Renal cortical epithelial cell (primary cell): ENCODE measurements at places on chromosomes 5 and 9.

- peak; percentile 86 for DNase-seq
Observed at GRCh38 chr5:16957304-16958196, 21.5 kb upstream of the MYO10 start.

DNA sequence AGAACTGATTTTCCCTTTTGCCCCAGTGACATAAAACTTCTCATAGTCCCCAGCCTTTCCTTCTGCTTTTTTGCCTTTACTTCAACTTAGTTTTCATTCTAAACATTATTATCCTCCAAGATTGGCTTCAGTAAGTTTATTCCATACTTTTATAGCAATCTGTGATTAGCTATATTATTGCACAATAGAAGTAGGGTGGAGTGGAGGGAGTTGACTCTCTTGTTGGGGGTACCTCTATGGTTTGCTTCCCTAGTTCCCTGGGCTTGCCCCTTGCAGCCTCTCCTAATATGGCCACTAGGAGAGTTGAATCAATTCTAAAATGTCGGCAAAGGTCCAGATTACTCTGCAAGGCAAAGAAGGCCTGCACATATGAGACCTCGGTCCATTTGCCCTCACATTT, 36.4 kb upstream of the TYRP1 start:
- no peak for DNase-seq

- no peak for DNase-seq
Observed at GRCh38 chr5:2119573-2119972, 236.8 kb upstream of the IRX4 start.

- peak; percentile 85 for DNase-seq
Observed at GRCh38 chr5:83632874-83633273, 87.8 kb downstream of the HAPLN1 start.

- no peak for DNase-seq
Observed at GRCh38 chr9:133334161-133334560, 1.8 kb downstream of the SURF6 start.

DNA sequence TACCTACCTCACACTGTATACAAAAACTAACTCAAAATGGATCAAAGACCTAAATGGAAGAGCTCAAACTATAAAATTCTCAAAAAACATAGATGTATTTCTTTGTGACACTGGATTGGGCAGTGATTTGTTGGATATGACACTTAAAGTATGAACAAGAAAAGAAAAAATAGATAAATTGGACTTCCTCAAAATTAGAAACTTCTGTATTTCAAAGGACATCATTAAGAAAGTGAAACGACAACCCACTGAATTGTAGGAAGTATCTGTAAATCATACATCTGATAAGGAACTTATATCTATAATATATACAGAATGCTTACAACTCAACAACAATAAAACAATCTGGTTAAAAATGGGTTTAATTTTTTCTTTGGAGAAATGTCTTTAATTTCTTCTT, 96.7 kb downstream of the NRG2 start:
- no peak for DNase-seq

- peak; percentile 88 for DNase-seq
Observed at GRCh38 chr9:23582836-23583235, 243.2 kb downstream of the ELAVL2 start.

DNA sequence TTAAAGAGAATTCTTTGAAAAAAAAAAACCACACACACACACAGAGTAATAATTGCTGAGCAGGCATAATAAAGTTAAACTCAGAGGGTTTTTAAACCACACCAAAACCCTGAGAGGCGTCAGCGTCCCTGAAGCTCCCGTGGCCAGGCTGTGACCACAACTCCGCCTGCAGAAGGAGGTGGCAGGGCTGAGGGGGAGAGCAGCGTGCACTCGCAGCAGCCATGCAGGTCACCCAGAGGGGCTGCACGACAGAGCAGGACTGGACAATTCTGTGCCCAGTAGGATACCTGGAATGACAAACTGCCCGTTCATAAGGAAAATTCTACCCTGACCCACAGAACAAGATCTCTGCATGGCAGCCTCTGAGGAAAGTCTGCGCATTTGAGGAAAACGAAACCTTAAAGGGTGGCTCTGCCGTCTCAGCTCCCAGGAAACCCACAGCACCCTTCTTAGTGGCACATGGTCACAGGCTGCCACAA, 44.0 kb downstream of the ROR2 start:
- no peak for DNase-seq

DNA sequence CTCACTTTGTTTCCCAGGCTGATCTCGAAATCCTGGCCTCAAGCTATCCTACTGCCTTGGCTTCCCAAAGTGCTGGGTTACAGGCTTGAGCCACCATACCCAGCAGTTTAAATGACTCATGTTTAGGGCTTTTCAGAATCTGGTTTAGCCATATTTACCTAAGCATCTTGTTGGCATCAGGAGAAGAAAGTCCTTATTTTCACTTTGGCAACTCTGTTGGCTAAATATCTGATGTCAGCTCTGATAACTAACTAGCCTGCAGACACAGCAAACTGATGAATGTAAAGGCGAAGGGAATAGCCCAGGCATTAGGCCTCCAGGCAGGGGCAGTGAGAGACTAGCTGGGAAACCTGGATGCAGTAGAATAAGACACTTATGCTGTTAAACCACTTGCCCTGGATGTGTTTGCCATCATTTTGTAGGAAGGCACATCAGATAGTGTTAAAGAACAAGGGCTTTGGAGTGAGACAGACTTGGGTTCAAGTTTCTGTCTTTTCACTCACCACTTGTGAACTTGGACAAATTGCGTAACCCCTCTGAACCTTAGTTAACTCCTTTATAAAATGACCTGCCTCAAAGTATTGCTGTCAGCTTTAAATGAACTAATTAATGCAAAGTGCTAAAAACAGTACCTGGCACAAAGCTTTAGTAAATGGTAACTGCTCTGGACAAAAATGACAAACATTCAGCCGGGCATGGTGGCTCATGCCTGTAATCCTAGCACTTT, 34.7 kb upstream of the GARNL3 start:
- DNase-seq, result peak; percentile 9
